ENCODE measurements at places on chromosomes 11 and 22. TPM values are rescaled to one million over a fixed set of nuclear protein-coding genes. Genes with fewer than 3 reads are reported as not detected.
A peak's percentile ranks its signal among the peaks of the same experiment; 100 is the strongest.

DNA sequence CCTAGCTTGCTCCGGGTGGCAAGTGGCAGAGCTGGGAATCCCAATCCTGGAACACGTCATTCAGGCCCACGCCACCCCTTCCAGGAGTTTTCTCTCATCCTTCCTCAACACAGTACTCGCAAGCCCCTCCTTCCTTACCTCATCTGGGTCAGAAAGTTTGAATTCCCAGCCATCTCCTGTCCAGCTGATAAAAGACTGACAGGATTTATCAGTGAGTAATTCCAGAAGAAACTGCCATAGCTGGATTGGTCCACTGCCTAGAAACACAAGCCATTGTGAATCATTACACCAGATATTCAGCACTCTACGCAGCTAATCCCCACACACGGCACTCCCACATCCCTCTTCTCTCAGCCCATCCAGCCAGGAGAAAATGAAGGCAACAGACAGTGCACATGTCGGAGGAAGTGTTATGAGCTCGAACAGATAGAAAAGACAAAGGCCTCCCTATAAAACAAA, 124.0 kb downstream of the ETS1 start:
- no peak for DNase-seq

- no peak for DNase-seq
These were observed 3.2 kb upstream of the AP1B1 start for GRCh38 chr22:29391546-29391945.

DNA sequence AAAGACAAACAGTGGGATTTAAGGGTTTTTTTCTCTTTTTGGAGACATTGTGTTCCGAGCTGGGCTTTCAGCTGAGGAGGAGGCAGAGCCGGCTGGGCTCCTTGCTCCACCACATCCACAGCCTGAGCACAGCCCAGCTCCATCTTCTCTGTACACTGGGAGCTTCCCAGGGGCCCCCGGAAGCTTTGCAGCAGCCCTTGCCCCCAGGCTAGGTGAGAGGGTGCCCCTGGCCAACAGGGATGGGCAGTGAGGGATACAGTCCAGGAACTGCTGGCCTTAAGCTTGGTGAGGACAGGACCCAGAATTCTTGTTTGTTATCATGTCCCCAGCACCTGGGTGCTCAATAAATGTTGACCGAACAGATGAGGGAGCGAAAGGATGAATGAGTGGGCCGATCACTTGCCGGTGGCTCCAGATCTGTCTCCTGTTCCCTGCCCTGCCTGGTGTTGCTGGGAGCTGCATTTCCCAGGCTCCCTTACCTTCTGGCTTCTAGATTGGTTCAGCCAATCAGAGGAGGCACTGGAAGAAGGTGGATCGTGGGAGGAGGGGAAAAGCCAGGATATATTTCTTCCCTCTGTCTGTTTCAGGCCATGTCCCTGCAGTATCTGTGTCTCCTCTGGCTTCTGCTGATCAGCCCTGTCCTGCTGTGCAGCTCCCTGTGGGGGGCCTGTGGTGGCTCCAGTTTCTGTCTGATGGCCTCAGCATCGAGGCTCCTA, 26.5 kb upstream of the NECTIN1 start:
- no peak for DNase-seq

KRTAP5-9 gene
- not detected for total RNA-seq

CTTN gene
- 536 TPM for total RNA-seq

GRCh38 chr22:41252365-41252764, 11.6 kb upstream of the CHADL start:
- no peak for DNase-seq

BLID gene
- not detected for total RNA-seq

CHRM1 gene
- total RNA-seq, result 0.76 TPM

GRCh38 chr22:21815958-21816357, 51.5 kb downstream of the MAPK1 start:
- DNase-seq, result no peak

GRCh38 chr11:94469416-94469815, 24.2 kb downstream of the MRE11 start:
- DNase-seq, result no peak

C11orf71 gene
- total RNA-seq, result 5.9 TPM

DNA sequence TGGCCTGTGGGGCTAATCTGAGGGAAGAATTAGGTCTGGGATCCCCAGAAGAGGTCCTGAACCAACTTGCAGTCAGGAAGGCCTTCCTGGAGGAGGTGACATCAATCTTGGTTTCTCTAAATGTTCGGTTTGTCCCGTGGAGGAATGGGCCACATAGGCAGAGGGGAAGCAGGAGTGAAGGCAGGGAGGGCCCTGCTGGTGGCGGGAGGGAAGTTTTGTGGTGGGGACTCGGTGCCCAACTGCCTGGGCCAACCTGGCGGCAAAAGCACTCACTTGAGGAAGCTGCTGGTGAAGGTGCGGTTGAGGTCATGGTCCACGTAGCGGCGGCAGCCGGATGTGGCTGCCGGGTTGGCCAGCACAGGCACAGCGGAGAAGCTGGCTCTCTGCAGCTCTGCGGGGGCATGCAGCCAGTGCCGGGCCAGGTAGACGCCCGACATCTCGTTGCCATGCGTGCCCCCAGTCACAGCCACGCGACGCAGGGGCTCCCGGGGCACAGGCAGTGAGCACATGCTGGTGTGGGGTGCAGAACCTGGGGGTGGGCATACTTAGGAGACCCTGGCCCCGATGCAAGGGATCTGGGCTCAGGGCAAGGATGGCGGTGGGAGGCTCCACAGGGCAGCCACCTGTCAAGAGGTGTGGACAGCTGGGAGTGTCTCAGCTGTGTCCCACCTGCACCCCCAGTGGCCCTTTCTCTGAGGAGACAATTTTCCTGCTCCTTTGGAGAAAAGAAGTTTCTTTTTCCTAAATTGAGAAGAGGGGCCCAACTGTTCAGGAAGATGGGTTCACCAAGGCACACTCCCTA, 3.8 kb downstream of the ACY3 start:
- DNase-seq, result peak; percentile 92

- DNase-seq, result no peak
These were observed 1.6 kb downstream of the OR10A2 start for GRCh38 chr11:6864438-6864837.

DNA sequence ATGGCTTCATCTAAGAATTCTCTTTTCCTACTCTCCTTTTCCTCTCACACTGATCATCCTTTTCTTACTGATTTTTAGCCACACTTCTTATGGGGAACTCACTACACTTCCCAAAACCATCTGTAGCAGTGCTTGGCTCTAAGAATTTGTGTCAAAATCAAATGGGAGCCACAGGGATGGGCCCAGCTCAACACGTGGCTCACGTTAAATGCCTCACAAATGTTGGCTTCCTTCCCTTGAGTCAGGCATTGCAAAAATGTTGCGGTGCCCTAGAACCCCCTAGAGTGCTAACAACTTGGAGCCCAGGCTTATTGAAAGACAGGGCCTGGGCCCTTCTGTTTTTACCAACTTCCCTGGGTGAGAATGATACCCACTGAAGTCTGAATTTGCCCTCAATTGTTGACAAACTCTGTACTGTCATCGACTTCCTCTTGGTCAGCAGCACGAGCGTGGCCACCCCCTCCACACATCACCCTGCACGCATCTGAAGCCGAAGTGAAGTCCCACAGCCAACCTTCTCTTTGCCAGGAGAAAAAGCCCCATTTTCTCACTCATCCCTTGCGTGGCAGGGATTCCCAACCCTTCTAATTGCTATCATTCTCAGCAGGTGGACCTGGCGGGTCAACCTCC, 69.7 kb downstream of the ELFN2 start:
- DNase-seq, result no peak

NPTXR gene
- 1.7 TPM for total RNA-seq
